Fibroblast of skin of back (primary cell): ENCODE measurements at places on chromosomes 12 and 14.

- no peak for DNase-seq
These were observed 16.4 kb downstream of the ACVRL1 start for GRCh38 chr12:51923506-51924365.

- DNase-seq = no peak
These were observed 40.0 kb downstream of the GPR65 start for GRCh38 chr14:88044776-88045446.

GRCh38 chr14:92986254-92987147 lies 63.6 kb downstream of the CHGA start:
- peak; percentile 96 for DNase-seq

GRCh38 chr12:130428116-130428515 lies 90.4 kb downstream of the PIWIL1 start:
- no peak for DNase-seq

- DNase-seq = peak; percentile 36
These were observed 765 bp downstream of the SCYL2 start for GRCh38 chr12:100267603-100268281.

GRCh38 chr12:45354399-45354798 lies 138.5 kb downstream of the ANO6 start:
- no peak for DNase-seq
